NCI-H774 (cell line): ENCODE measurements at places on chromosomes 6 and 20.

DNA sequence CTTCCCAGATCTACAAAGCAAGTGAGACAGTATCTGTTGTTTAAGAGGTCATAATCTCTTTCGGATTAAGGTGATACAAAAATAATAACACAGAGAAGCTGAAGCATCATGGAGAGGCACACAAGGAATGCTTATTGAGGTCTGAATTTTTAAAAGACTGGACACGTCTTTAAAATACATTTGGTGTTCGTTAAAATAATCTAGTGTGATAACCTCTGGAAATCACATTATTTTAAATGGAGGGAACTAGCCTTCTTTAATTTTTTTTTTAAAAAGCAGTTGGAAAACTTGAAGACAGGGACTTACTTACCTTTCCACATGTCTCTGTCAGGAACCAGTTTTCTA is 1.9 kb upstream of the LRRC1 start:
- DNase-seq = no peak

DNA sequence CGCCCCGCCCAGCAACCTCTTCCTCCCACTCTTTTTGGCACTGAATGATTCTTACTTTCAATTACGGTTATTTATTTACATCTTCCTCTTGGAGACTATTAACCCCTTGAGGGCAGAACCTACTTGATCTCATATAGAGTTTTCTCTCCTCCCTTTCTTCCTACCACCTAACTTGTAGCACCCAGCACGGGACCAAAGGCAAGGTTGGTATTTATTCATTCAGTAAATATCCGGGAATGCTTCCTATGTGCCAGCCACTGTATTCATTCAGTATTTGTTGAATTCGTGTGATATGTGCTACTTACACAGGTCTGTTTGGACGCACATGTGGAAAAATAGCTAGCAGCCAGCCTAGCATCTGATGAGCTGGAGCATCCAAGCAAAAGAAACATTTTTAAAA is 1.3 kb upstream of the CNKSR3 start:
- peak; percentile 66 for DNase-seq

GRCh38 chr20:3521852-3522740 is 51.3 kb downstream of the ATRN start:
- no peak for DNase-seq

- DNase-seq = no peak
Measured at GRCh38 chr6:72218125-72218524, 331.8 kb downstream of the RIMS1 start.

DNA sequence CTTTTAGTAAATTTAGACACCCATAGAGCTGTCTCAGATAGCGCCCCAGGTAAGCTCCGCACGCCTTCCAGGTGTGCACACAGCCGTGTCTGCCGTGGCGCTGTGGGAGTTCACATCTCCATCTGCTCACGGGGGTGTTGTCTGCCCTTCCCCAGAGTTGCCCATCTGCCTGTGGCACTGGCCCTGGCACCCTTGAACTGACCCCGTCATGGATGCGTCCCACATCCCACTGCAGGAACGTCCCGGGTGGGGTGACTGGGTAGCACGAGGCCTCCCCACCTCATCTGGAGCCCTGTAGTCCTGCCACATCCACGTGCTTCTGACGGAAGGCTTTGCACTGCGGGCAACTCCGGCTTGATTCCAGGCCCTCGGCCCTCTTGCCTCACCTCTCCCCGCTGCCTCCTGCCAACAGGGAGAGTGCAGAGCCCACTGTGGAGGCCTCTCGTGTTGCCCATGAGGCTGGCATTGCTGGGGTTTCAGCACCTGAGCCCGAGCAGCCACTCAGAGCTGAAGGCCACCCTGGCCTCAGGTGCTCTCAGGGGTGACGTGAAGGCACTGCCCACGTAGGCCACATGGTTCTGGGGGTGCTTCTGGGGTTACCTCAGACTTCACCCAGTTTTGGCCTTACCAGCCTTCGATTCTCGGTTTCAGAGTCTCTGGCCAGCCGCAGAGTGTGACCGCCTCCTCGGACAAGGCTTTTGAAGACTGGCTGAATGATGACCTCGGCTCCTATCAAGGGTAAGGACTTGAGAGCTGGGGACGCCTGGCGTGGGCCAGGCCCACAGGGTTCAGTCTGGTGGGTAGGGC is 5.1 kb downstream of the ARFGAP1 start:
- no peak for DNase-seq

GRCh38 chr20:51697096-51697826 is 70.9 kb downstream of the ATP9A start:
- DNase-seq = no peak

DNA sequence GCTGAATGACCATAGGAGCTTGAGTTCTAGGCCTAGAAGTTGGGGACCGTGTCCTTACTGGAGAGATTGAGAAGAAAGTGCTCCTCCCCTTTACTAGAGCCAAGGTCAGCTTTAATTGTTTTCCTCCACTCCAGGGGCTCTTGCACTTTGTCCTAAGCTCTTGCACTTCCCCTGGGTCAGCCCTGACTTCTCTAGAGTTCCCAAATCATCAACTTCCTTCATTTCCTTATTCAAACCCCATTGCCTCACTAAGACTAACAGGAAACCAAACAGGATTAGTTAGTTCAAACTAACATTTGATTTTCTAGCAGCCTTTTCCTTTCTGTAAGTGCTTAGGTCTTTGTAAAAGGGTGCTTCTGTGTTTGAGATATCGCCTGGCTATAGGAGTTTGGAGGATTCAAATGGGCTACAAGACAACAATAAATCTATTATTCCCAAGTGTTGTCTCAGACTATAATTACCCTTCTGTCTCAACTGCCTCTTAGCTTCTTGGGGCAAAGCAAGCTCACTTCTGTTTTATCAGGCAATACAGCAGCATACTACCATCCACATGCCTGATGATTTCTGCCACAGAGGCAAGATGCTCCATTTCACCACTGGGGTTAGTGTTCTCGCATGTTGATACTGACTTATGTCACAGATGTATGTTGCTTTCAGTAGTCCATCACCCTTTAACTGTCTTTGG is 12.8 kb upstream of the DTNBP1 start:
- DNase-seq = no peak

GRCh38 chr20:61903575-61904340 is 161.9 kb downstream of the TAF4 start:
- no peak for DNase-seq

- no peak for DNase-seq
Measured at GRCh38 chr20:25230166-25230831, 17.6 kb upstream of the PYGB start.

DNA sequence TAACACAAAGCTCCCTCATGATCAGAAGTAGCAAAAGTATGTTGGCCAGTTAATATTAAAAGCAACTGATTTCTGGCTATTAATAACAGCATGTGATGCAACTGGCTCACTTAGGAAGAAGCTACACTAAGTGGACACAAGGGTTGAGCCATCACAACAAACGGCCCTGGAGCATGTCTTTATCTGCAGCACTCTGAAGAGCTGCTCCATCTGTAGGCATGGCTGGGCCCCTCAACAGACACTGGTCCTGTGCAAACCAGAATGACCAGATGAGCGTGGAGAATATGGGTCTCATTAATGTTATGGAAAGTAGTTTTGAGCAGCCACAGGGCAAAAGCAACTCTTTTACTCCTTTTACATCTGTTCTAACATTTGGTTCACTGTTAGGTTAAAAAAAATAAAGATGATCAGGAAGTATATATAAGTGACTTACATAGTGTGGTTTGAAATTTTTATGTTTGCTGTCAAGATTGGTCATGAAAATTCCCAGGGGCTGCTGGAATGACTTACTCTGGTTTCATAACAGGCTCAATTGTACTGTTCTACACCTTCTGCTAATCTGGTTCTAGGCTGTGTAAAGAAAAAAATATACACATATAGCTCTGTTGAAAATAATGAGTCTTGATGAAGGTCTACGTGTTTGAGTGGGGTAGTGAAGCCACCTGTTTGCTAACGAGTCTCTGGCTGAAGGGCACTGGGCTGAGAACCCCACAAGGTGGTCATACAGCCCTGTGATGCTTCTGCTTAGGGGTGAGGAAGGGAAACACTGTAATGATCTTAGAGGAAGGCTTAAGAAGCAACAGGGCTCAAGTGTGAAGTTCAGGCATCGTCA is 58.1 kb downstream of the INSM1 start:
- DNase-seq = no peak

GRCh38 chr20:56582542-56582941 is 46.6 kb upstream of the TFAP2C start:
- DNase-seq = no peak

- no peak for DNase-seq
Measured at GRCh38 chr6:128521282-128521632, 858 bp upstream of the PTPRK start.

DNA sequence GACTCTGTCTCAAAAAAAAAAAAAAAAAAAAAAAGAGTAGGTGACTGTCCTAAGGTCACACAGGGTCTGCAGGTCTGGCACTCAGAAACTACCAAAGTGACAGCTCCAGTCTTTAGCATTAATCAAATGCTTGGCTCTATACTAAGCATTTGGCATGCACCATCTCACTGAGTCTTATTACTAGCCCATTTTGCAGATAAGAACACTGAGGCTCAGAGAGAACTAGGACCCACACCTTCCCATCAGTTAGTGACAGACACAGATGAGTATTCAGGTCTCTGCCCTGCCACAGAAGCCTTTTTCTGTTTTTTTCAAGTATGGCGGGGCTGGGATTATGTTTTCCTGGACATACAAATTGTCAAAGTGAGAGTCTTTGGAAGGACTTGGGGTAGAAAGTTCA is 23.1 kb upstream of the VSTM2L start:
- DNase-seq = no peak

DNA sequence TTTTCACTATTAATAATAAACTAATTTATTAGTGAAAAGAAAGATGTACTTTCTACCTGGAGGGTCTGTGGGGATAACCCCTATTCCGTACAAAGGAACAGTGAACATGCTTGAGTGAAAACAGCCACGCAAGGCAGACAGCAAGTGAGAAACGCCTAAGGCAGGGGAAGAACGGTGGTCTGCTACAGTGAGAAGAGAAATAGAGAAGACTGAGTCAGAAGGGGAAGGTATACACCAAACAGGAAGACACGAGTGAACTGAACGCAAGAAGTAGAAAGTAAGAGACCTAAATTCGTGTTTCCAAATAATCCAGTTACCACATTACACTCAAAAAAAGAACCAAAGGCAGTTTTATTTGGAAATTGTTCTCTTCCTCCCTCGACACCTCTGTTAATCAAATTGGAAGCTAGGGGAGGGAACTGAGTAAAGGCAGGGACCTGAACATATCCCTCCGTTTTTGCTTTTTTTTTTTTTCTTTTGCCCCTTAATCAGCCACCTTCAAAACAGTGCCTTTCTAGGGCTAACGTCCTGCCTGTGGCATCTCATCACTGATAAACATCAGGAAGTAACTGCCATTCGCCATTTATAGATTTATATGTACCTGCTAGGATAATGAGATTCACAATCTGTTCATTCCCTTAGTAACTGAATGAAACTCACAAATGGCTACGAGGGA is 48.9 kb downstream of the ATXN1 start:
- no peak for DNase-seq

DNA sequence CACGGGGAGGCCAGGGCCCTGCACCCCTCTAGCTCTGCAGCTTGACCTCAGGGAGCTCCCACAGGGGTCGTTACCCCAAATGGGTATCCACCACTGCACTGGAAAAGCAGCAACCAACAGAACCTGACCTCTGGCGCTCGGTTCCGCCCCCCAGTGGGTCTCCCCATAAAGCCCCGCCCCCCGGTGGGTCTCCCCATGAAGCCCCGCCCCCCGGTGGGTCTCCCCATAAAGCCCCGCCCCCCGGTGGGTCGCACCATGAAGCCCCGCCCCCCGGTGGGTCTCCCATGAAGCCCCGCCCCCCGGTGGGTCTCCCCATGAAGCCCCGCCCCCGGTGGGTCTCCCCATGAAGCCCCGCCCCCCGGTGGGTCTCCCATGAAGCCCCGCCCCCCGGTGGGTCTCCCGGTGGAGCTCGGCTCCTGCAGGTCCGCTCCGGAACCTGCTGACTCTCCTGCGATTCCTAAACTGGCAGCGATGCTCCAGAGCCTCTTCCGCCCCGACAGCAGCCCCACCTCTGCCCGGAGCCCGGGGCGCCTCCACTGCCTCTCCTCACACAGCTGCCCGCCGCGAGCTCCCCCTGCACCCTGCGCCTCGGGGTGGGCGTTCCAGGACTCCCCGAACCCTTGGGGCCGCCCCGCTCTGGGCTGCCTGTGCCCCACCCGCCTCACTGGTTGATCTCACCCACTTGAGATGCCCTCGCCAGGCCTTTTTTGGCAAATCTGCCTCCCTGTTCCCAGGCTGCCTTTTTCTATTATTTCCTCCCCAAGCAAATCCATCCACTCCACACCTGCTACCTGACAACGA is 12.1 kb downstream of the SLC2A4RG start:
- no peak for DNase-seq

- no peak for DNase-seq
Measured at GRCh38 chr20:63121749-63122405, 94.1 kb downstream of the YTHDF1 start.

- no peak for DNase-seq
Measured at GRCh38 chr20:24134930-24135329, 146.4 kb upstream of the GGTLC1 start.

DNA sequence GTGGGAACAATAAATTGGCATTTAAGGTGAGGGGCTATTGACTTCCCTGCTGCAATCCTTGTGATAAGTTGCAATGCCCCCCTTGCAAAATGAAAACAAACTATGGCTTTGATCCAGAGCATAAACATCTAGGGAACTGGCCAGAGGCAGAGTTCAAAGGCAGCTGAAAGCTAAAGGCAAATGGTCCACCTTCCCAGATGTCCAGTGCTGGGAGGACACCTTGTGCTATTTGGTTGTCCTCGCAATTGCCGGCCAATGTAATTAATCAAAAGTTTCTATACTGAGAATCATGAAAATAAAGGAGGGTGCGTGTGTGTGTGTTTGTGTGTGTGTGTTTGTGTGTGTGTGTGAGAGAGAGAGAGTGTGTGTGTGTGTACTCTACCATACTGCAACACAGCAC is 337.4 kb downstream of the CBLN4 start:
- DNase-seq = peak; percentile 40

DNA sequence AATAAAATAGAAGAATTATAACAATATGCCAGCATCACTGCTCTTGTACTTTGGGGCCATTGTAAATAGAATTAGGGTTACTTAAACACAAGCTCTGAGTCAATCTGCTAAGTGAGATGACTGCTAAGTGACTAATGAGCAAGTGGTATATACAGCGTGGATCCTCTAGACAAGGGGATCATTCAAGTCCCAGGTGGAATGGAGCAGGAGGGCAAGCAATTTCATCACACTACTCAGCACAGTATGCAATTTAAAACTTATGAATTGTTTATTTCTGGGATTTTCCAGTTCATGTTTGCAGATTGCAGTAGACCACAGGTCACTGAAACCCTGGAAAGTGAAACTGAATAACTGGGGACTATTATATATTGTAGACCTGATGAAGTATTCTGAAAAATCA is 235.3 kb downstream of the BTBD3 start:
- DNase-seq = no peak

GRCh38 chr6:13814176-13814937 is at the start of gene MCUR1:
Gene MCUR1, minus strand, starts transcription at chr6:13814557. Its CDS starts 128 bp downstream, at chr6:13814429.
- DNase-seq = peak; percentile 88
